ENCODE measurements at places on chromosomes 4 and X.

DNA sequence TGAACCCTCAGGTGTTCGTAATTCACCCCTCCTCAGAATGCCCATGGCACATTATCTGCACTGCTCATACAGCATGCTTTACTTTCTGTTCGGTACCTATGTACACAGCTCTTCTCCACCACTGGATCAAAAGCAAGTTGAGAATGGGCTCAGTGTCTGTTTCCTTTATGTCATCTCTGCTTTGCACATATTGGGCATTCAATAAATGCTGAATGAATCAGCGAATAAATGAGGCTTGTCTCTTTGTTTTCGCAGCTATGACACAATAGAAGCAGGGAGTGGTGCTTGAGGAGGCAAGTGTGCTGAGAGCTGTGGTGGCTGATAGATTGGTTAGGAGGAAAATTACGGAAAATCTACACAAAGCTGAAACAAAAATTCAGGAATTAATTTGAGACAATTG, 109.1 kb upstream of the VMA21 start:
- DNase-seq, result no peak

- no peak for DNase-seq
Measured at GRCh38 chr4:129063640-129064039, 29.7 kb downstream of the SCLT1 start.

DNA sequence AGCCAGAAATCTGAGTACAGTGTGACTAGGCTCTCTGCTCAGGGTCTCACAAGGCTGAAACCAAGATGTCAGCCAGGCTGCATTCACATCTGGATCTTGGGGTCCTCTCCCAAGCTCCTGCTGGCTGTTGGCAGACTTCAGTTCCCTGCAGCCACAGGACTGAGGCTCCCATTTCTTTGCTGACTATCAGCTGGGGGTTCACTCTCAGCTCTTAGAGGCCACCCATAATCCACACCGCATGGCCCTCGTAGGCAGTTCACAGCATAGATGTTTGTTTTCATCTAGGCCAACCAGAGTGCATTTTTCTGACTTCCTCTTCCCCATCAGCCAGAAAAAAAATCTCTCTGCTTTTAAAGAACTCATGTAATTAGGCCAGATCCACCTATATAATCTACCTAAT, 8.2 kb upstream of the WDR44 start:
- DNase-seq, result no peak

DNA sequence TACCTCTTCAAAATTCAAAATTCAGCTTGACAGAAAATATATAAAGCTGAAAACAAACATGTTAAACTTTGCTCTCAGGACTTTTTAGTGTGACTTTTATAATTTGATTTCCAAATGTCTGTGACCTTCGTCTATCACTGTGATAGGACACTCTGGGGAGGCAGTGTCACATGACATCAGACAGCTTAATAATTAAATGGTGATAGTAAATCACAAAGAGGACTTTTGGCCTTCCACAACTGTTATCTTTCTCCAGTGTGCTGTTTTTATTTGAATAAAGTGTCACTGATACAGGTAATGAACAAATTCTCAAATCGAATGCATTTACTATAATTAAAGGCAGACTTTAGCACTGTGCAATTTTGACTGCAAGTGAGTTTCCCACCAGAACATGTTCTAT, 83.1 kb downstream of the MID1 start:
- no peak for DNase-seq

Measured in stimulated activated CD8-positive, alpha-beta memory T cell treated with anti-CD3 and anti-CD28 coated beads, Interleukin-4, amount 100 ng/mL, for 1 hour (primary cell).